ENCODE measurements at places on chromosomes 1 and 21.

GRCh38 chr21:44658913-44659595 is 1.3 kb downstream of the KRTAP12-3 start:
- peaks cover 7% of the 10 kb centered on the region for H3K4me1 ChIP-seq
- DNase-seq = no peak
- H3K36me3 ChIP-seq = no peaks in the 10 kb centered on the region
- H3K27ac ChIP-seq = no peak overlapping the region
- peaks cover 14% of the 10 kb centered on the region for H3K27me3 ChIP-seq
- no peak overlapping the region for H3K4me3 ChIP-seq

DNA sequence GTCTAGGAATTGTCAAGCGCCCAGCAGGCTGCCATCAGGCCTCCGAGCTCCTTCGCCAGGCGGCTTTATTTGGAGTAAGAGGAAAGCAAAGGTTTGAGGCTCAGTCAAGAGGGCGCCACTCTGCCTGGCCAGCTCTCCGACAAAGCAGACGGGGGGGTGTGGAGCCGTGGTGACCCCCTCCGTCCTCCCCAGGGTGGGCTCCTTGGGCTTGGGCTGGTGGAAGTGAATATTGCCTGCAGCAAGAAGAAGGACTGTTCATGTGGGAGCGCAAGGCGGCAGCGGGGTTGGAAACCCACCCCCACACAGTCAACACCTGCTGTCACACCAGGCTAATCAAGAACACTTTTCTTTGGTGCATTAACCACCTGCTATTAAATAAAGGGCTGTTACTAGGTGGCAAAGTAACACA is 14.6 kb downstream of the EPHX1 start:
- H3K27me3 ChIP-seq = no peaks in the 10 kb centered on the region
- H3K36me3 ChIP-seq = no peaks in the 10 kb centered on the region
- no peak for DNase-seq
- no peak overlapping the region for H3K4me3 ChIP-seq
- H3K4me1 ChIP-seq = peaks cover 40% of the 10 kb centered on the region
- no peak overlapping the region for H3K27ac ChIP-seq

DNA sequence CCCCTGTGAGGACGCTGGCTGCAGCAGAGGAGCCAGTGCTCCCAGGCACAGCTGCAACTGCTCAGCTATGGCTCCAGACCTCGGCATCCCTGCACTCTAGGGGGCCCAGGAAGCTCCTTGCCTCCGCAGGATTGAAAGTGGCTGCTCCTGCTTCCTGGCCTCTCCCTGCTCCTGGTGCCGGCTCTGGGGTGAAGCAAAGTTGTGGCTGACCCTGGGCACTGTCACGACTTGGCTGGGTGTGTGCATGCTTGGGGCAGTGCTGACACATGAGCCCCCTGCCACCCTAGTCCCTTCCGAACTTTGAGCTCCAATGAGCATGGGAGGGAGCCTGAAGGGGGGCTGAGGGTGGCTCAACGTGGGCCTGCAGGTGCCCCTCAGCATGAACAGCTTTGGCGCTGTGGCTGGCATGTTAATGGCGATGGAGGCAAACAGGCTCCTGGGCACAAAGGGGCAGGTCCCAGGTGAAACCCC is 1512.2 kb downstream of the KCNT2 start:
- no peak for DNase-seq
- no peaks in the 10 kb centered on the region for H3K36me3 ChIP-seq
- H3K27me3 ChIP-seq = no peaks in the 10 kb centered on the region
- H3K27ac ChIP-seq = no peak overlapping the region
- H3K4me3 ChIP-seq = no peak overlapping the region
- no peaks in the 10 kb centered on the region for H3K4me1 ChIP-seq

DNA sequence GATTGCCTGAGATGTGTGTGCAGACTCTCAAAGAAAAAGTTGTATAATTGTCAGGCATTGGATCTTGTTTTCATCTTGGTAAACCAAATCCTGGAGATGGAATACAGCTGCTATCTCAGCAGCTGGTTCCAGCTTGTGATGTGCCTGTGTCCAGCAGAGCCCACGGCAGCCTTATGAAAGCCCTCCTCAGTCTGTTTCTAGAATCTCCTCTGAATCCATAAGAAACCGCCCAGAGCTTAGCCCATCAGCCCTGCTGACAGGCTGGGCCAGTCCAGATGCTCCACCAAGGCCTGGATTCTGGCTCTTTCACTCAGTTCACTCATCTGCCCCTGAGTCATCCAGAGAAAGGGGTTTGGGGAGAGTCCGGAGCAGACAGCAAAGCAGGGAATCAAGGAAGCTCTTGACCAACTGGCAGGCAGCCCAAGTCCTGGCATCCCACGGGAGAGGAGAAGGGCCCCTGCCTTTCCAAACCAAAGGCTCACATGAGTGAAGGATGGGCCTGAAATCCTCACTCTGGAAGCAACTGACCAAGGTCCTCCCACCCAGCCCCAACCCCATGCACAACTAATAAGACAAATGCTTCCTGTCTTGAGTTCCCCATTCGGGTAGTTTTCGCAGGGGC is 45.7 kb downstream of the NAV1 start:
- H3K27ac ChIP-seq = peak overlapping the region; percentile 53
- no peak overlapping the region for H3K4me3 ChIP-seq
- no peak for DNase-seq
- no peaks in the 10 kb centered on the region for H3K36me3 ChIP-seq
- no peaks in the 10 kb centered on the region for H3K27me3 ChIP-seq

GRCh38 chr1:79531790-79532189 is 525.3 kb upstream of the ADGRL4 start:
- DNase-seq = no peak
- no peaks in the 10 kb centered on the region for H3K4me1 ChIP-seq
- H3K36me3 ChIP-seq = no peaks in the 10 kb centered on the region
- H3K27me3 ChIP-seq = no peaks in the 10 kb centered on the region
- no peak overlapping the region for H3K4me3 ChIP-seq
- no peak overlapping the region for H3K27ac ChIP-seq

- H3K4me3 ChIP-seq = no peak overlapping the region
- no peak overlapping the region for H3K27ac ChIP-seq
- DNase-seq = no peak
- H3K4me1 ChIP-seq = no peaks in the 10 kb centered on the region
Measured at GRCh38 chr1:94281361-94282142, 44.2 kb upstream of the ARHGAP29 start.

GRCh38 chr1:54312796-54313316 is 93.3 kb downstream of the SSBP3 start:
- H3K27ac ChIP-seq = no peak overlapping the region
- DNase-seq = no peak
- H3K4me3 ChIP-seq = no peak overlapping the region
- peaks cover 7% of the 10 kb centered on the region for H3K4me1 ChIP-seq
- peaks cover 9% of the 10 kb centered on the region for H3K36me3 ChIP-seq
- no peaks in the 10 kb centered on the region for H3K27me3 ChIP-seq

GRCh38 chr1:49226758-49227157 is 450.1 kb upstream of the BEND5 start:
- H3K4me3 ChIP-seq = no peak overlapping the region
- no peak for DNase-seq
- no peaks in the 10 kb centered on the region for H3K4me1 ChIP-seq
- H3K36me3 ChIP-seq = no peaks in the 10 kb centered on the region

DNA sequence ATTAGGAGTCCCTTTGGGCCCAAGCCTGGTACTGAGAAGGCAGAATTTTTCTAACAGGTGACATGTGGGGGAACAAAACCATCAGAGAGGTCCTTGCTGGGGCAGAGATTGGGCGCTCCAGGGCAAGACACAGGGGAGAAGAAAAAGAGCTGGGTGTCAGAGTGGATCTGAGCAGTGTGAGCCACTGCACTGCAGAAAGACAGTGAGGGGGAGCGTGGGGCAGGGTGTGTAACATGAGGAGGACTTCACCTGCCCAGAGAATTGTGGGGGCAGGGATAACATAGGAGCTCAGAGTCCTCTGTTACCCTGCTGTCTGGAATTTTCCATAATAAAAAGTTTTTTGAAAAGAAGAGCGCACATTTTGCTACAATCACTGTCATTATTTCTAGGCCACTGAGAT is 25.5 kb upstream of the CSF3R start:
- H3K36me3 ChIP-seq = no peaks in the 10 kb centered on the region
- no peaks in the 10 kb centered on the region for H3K4me1 ChIP-seq
- DNase-seq = no peak
- no peak overlapping the region for H3K27ac ChIP-seq
- peaks cover 12% of the 10 kb centered on the region for H3K27me3 ChIP-seq

DNA sequence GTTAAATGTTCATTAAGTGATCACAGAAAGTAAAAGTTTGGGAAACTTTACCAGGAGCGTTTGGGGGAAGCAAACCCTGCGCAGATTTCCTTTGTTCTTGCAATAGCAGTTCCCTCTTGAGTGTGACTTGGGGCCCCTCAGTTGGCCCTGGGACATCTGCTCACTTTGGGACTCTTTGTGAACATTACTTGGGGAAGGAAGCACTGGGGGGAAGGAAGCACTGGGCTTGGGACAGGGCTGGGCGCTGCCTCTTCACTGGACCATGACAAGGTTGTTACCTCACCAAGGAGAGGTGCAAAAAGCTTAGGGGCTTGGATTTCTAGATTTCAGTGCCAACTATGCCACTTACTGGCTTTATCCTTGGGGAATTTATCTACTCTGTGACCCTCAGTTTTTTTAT is 63.5 kb downstream of the ETS2 start:
- H3K27me3 ChIP-seq = no peaks in the 10 kb centered on the region
- no peaks in the 10 kb centered on the region for H3K4me1 ChIP-seq
- DNase-seq = no peak
- no peak overlapping the region for H3K27ac ChIP-seq
- H3K36me3 ChIP-seq = no peaks in the 10 kb centered on the region

GRCh38 chr1:212366901-212367300 is 47.8 kb downstream of the PACC1 start:
- H3K27ac ChIP-seq = no peak overlapping the region
- no peaks in the 10 kb centered on the region for H3K27me3 ChIP-seq
- no peaks in the 10 kb centered on the region for H3K4me1 ChIP-seq

- H3K4me3 ChIP-seq = no peak overlapping the region
- no peak overlapping the region for H3K27ac ChIP-seq
- no peak for DNase-seq
- H3K4me1 ChIP-seq = peaks cover 3% of the 10 kb centered on the region
- H3K27me3 ChIP-seq = peaks cover 62% of the 10 kb centered on the region
- no peaks in the 10 kb centered on the region for H3K36me3 ChIP-seq
Measured at GRCh38 chr1:10779201-10779600, 17.2 kb downstream of the CASZ1 start.

DNA sequence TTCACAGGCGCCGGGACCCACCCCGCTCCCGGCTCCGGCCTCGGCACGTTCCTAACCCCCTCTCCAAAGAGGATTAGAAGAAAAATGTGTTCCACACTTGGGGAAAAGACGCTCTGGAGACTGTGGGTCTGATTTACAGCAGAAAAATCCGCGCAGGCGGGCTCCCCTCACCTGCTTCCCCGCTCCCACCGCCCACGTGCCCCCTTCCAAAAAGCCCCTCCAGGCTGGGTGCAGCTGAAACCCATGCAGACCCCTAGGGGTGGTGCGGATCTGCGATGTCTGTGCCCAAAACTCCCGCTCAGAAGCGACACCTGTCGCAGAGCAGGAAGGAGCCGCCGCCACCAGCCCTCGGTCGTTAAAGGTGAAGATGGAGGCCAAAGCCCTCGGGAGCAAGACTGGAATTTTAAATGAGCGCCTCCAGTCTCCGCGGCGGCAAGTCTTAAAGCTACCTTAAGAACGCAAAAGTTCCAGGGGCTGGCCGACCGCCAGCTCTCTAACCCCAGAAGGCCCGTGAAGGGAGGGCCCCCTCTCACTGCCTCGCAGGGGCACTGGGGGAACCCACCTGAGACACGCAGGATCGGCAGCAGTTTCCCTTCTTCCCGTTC is 688 bp upstream of the CHD5 start:
- H3K36me3 ChIP-seq = peaks cover 17% of the 10 kb centered on the region
- H3K27me3 ChIP-seq = peaks cover 9% of the 10 kb centered on the region
- no peak for DNase-seq
- no peak overlapping the region for H3K4me3 ChIP-seq
- no peak overlapping the region for H3K27ac ChIP-seq
- peaks cover 14% of the 10 kb centered on the region for H3K4me1 ChIP-seq

- H3K27ac ChIP-seq = no peak overlapping the region
- DNase-seq = no peak
- no peak overlapping the region for H3K4me3 ChIP-seq
- H3K36me3 ChIP-seq = no peaks in the 10 kb centered on the region
Measured at GRCh38 chr1:216222288-216222687, 201.0 kb downstream of the USH2A start.

- no peaks in the 10 kb centered on the region for H3K27me3 ChIP-seq
- no peaks in the 10 kb centered on the region for H3K36me3 ChIP-seq
Measured at GRCh38 chr1:119375366-119375765, 6.8 kb downstream of the HAO2 start.

GRCh38 chr21:45539796-45540600 is 2.2 kb downstream of the SLC19A1 start:
- peaks cover 7% of the 10 kb centered on the region for H3K4me1 ChIP-seq
- no peak for DNase-seq
- peaks cover 58% of the 10 kb centered on the region for H3K36me3 ChIP-seq
- no peak overlapping the region for H3K27ac ChIP-seq

DNA sequence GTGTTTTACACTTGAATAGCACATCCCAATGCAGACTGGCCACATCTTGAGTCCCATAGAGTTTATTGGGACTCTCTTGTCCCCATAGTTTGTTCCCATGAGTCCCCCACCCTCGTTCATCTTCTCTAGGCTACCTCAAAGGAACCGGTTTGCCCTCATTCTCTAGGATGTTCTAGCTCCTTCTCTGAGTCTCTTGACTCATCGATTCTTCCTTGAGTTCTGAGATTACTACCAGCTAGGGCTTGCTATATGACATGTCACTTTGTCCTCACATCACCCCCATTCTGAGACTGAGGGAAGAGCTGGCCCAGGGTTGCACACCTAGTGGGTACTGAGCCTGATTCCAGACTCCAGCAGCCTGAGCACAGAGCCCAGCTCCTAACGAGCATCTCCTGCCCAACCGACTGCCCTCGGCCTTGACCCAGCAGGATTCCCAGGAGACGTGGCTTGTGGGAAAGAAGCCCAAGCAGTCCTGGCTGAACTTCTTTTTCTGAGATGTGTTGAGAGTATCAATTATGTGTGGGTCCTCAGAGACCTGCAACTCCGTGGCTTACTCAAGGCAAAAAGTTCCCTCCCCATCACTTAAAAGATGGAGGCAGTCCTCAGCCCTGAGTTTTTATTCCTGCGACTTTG is 42.0 kb downstream of the TMEM51 start:
- H3K27ac ChIP-seq = no peak overlapping the region
- no peaks in the 10 kb centered on the region for H3K36me3 ChIP-seq
- H3K4me3 ChIP-seq = no peak overlapping the region
- H3K4me1 ChIP-seq = no peaks in the 10 kb centered on the region
- no peak for DNase-seq
- peaks cover 68% of the 10 kb centered on the region for H3K27me3 ChIP-seq

All from K562 (cell line).